Forelimb muscle (tissue), 1 donor: ENCODE measurements at places on chromosomes 12 and 14.

- DNase-seq: no peak
Measured at GRCh38 chr12:77949943-77950342, 119.2 kb downstream of the NAV3 start.

DNA sequence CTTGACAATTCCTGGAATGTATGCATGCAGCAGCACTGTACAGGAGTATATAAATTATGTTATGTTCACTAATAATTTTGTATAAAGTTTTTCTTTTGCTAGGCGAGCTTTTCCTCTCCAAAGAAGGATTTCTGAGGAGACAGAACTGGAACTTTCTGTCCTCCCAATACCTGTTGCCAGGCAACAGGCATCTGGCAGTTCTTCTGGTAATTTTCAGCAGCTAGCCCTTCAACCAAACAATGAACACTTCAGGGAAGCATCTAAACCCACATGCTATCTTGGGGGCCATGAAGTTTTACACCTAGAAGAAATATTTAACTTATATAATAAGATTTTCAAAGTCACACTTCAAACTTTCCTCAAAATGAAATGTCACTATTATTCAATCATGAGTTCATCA is 162.9 kb upstream of the SYT10 start:
- no peak for DNase-seq

- no peak for DNase-seq
Measured at GRCh38 chr14:100215330-100215885, 23.5 kb upstream of the YY1 start.

GRCh38 chr14:92577321-92577742 is 63.8 kb downstream of the RIN3 start:
- no peak for DNase-seq

DNA sequence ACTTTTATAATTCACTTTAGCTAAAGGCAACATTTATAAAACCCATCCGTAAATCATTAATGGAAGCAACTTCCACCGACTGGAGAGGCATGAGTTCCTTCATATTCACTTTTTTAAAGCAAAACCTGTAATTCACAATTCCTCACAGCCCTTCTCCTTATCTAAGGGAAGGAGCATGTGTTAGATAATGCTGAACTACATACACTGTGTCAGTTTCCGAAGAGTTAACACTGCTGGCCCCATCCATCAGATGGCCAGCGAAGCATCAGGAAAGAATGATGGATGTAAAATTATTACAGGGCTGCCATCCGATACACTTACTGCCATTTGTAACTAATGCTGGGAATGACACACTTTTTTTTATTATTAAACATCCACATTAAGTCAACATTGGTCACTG is 392.8 kb downstream of the SOX5 start:
- no peak for DNase-seq

DNA sequence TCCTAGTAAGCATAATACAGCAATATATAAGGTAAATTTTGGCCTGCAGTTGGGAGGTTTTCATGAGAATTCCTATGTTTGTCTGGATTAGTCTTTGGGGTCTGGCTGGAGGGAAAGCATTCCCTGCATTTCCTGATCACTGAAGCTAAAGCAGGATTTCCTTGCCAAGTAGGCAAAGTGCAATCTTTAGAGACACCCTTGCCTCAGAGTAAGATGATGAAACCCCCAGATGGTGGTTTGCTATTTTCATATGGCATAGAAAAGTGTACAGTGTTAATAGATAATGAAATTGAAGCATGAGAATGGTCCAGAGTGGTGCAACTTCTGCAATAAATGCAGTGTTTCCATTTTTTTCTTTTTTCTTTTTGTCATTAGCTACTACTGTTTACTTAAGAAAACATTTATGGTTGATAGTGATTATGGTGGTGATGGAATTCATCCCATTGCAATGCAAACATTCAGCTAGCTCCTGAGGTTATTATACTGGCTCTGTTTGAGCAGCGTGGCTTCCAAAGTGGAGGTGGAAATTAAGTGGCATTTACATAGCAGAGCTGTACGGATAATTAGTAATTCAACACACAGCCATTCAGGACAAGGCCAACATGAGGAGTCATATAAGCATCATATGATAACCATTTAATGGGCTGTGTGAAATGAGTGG is 276.3 kb downstream of the DUSP6 start:
- DNase-seq: no peak

GRCh38 chr12:62910549-62911169 is 24.3 kb downstream of the PPM1H start:
- DNase-seq: no peak

DNA sequence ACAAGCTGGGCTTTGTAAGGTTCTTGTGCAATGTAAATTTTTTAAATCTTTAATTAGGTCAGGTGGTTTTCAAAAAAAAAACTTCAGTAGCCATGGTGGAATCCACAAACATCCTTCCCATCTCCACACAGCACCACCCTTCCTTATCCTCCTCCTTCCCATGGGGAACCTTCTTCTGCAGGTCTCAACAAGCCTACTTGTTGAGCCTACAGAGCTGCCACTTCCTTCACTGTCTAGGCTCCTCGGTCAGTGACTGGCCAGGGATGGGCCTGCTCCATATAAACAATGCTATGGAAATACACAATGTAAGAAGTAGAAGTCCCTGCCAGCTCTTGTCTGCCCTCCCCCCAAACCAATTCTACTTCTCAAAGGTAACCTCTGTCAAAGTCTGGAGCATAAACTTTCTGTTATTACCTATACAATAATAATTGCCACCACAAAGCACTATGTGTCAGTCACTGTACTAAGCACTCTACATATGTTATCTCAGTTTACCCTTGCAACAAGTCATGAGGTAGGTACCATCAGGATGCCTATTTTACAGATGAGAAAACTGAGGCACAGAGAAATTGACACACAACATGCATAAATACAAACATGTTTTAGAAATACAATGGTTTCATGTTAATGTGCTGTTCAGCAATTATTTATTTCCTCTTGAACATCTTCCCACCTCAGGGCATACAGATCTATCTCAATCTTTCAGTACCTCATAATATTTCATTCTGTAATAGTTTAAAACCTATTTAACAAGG is 17.4 kb downstream of the LIMA1 start:
- no peak for DNase-seq

GRCh38 chr14:81137316-81137715 is 83.4 kb downstream of the GTF2A1 start:
- no peak for DNase-seq

DNA sequence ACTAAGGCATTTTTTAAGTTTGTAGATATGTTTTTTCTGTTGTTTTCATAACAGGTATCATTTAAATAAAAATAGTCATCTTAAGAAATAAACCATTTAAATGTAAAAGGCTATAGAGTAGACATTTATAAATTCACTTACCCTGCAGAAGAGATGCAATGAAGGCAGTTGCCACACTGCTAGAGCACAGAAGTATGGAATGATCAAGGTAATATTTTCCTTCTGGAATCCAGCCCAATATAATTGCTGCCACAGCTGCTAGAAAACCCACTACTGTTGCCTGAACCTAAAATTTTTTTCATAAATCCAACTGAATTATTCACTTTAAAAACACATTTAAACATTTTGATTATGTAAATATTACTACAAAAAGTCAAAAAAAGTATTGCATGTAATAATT is 69.2 kb downstream of the SLC41A2 start:
- no peak for DNase-seq

DNA sequence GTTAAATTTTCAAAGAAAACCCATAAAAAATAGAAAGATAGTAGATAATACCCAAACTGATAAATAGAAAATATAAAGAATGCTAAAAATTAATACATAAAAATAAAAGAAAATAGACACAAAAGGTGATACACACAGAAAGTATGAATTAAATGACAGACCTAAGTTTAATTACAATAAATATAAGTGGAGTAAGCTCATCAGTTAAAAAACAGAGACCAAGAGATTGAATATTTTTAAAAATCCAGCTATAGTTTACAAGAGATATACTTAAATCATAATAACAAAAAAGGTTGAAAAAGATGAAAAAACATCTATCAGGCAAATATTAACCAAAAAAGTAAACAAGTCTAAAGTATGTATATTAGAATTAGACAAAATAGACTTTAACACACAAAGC is 268.2 kb downstream of the SOX5 start:
- DNase-seq: no peak

GRCh38 chr12:91361864-91362263 is 179.2 kb upstream of the DCN start:
- no peak for DNase-seq

DNA sequence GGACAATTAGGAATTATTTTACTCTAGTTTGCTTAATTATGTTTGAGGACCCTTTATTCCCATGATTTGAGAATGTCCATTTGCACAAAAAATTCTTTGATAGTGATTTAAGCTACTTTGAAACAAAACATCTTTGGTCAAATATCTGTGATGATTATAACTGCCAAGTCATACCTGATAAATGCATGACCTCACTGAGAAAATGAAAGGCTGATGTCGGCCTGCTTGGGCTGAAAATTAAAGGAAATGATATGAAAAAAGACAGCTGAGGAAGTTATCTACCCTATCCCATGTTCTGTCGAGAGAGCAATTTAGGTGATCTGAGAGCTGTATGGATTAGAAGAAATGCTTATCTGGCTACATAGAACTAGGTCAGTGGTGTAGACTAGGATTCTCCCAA is 43.6 kb downstream of the ATL1 start:
- no peak for DNase-seq

- DNase-seq: no peak
Measured at GRCh38 chr12:107435520-107435919, 250.1 kb upstream of the PWP1 start.

DNA sequence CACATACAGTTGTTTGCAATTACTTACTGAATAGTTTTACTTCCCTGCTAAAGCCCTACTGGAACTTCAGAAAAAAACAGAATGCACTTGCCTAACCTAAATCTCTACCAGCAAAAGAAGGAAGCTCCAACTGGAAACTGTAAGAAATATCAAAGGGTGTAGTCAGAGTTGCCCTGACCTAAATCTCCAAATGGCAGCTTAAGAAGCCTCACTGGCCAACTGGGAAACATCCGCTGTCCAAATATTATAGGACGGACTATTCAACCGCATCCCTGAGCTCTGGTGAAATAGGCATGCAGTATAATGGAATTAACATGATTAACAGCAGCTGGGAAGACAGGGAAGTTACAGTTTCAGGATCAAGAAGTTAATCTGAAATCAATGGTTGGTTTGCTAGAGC is 24.3 kb downstream of the ANAPC7 start:
- no peak for DNase-seq

DNA sequence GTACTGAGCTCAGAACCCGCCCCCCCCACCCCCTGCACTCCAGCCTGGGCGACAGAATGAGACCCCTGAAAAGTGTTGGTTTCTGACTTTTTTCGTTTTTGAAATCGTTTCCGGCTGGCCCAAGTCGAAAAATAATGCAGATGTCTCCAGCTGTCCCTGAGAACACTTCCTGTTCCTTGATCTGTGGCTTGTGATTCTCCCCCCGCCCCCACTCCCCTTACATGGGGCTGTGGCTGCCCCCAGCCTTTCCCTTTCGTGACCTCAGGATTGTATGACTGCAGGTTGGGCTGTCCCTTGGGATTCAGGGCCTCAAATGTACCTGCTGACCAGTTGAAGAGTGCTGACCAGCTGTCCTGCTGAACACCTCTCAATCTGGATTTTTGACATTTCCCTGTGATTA is 34.1 kb downstream of the NOC4L start:
- no peak for DNase-seq

GRCh38 chr14:75198291-75198933 is 22.0 kb upstream of the TMED10 start:
- no peak for DNase-seq

GRCh38 chr12:26092346-26093105 is 32.3 kb downstream of the BHLHE41 start:
- no peak for DNase-seq

DNA sequence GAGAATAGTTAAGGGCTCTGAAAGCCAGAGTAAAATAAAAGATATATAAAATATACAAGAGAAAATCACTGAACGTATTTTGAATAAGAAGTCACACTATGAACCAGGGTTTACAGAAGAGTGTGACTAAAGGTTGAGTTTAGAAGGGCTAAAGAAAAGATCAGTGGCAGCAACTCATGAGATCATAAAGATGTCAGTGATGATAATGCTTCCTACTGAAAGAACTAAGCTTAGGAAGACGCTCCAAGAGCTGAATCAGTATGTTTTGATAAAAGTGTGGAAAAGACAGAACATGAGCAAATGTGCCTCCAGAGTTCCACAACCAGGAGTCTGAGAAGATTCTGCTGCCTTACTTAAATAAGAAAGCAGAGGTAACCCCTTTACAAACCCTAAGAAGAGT is 74.6 kb downstream of the KITLG start:
- no peak for DNase-seq

- DNase-seq: no peak
Measured at GRCh38 chr14:103160321-103161053, 37.2 kb downstream of the TNFAIP2 start.

DNA sequence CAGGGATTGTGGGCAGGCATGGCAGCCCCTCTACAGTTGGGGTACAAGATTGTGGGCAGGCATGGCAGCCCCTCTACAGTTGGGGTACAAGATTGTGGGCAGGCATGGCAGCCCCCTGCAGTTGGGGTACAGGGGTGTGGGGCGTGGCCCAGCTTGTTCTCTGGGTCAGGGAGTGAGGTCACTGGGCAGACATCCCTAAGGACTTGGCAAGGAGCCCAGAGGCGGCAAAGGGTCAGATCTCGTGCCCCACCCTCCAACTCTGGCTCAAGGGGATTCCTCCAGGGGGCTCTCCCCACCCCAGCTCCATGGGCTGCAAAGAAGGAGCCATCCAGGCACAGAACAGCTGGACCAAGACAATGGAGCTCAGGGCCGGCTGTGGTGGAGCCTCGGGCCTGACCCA is 25.8 kb upstream of the NUDT14 start:
- DNase-seq: no peak

- DNase-seq: no peak
Measured at GRCh38 chr14:85313560-85314207, 216.3 kb upstream of the FLRT2 start.

DNA sequence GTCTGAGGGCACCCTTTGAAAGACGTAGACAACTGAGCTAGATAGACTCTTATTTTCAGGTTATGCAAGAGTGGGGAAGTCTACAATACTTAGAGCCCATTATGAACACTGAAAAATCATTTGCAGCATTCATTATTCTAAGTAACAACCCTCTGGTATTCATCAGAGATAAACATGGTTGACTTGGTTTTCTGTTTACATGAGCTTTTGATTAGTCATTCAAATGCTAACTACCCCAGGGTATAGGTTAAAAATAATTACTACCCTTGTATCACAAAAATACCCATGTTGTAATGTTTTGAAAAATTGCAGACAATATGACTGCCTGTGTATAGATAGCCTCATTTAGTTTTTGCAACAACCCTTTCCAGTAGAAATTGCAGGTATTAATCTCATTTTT is 78.5 kb downstream of the PPFIBP1 start:
- DNase-seq: no peak

GRCh38 chr12:68428211-68428610 is 96.0 kb upstream of the MDM1 start:
- no peak for DNase-seq
